Tibial nerve (tissue), 4 donors: ENCODE measurements at places on chromosomes 7 and 10. TPM values are rescaled to one million over a fixed set of nuclear protein-coding genes. Genes with fewer than 3 reads are reported as not detected.

GRCh38 chr10:48465860-48466521 is 138.9 kb downstream of the ARHGAP22 start:
- no peak for DNase-seq

DNA sequence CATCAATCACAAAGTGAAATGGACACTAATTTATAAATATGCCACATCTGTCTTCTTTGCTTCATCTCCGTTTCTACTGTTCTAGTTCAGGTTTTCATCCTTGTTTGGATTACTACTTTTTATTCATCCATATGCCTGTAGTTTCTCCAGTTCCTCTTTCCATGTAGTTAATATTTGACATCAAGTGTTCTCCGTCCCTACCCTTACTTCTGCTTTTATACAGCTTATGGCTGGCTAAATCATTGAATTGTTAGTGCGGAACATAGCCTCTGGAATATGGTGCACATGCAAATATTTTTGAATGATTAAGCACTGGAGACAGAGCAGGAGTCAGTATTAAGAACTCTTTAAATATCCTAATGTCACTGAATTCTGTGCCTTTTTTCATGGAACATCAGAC is 230.0 kb upstream of the PPP1R3A start:
- DNase-seq: no peak

- no peak for DNase-seq
Observed at GRCh38 chr7:151113344-151114150, 27.3 kb downstream of the AGAP3 start.

DNA sequence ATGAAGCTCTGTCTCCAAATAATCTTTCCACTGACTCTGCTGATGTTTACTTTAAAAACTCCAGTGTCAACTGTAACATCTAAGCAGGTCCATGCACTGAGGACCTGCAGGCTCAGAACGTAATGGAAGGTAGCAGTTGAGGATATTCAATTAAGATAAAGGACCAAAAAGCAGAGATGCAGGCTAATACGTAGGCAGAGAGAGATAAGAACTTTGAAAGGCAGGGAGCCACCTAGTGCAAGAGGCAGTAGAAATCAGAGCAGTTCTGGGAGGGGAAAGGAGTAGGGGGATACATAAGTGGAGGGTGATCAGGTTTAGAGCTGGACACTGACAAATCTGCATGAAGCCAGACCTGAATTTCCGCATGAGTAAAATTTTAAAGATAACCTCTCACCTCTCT is 114.5 kb upstream of the POM121L12 start:
- no peak for DNase-seq

DNA sequence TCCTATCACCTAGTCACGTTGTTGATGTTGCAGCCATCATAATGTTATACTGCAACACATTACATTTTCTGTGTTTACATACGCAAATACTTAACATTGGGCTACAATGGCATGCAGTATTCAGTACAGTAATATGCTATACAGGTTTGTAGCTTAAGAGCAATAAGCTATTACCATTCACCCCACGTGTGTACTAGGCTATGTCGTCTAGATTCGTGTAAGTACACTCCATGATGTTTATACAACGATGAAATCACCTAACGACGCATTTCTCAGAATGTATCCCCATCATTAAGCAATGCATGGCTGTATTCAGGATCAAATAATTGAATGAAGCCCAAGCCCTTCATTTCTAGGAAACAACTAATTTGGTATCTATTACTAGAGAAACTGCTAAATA is 43.4 kb upstream of the C1GALT1 start:
- no peak for DNase-seq

The SRGN gene
- total RNA-seq: 313 TPM

The MRLN gene
- total RNA-seq: not detected
